ENCODE measurements at places on chromosomes 4 and X. TPM values are rescaled to one million over a fixed set of nuclear protein-coding genes. Genes with fewer than 3 reads are reported as not detected.

GRCh38 chr4:113179996-113180395 is 130.5 kb downstream of the ANK2 start:
- no peaks in the 10 kb centered on the region for H3K27me3 ChIP-seq
- no peak for DNase-seq
- H3K27ac ChIP-seq = no peak overlapping the region
- no peaks in the 10 kb centered on the region for H3K36me3 ChIP-seq

DNA sequence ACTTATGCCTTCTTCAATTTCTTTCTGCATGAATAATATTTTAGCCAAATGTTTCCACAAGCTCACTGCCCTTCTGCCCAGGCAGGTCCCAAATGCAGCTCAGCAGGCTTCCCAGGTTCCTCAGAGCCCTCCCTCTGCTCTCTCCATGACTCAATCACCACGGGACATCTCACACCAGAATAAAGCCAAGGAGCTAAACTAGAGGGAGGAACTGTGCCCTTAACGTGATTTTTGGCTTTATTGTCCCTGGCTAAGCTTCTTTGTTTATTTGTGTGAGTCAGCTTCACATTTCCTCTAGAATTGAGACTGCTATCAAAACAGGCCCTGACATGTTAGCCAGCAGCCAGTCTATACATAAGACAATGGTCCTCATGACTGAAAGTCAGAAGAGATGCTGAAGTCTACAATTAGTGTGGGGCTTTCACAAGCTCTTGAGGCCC is 186.4 kb upstream of the GALNT7 start:
- no peaks in the 10 kb centered on the region for H3K27me3 ChIP-seq
- no peak overlapping the region for H3K4me3 ChIP-seq
- H3K4me1 ChIP-seq = no peaks in the 10 kb centered on the region
- H3K27ac ChIP-seq = no peak overlapping the region
- DNase-seq = no peak

DNA sequence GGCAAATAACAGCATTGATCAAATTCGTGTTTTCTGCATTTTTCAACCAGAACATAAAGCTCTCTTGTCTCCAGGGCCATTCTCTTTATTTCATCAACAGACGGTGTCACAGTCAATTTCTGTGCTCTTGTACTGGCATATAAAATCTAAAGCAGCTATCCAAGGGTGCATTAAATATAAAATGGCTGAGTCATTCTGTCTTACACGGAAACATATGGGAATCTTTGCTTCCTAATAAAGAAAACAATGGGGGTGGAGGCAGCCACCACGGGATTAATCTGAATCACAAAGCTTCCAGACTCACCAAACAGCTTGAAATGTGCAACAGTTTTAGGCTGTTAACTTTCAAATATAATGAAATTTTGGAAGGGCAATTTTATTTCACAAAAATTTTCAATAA is 132.6 kb downstream of the IL15 start:
- no peak for DNase-seq
- H3K27me3 ChIP-seq = no peaks in the 10 kb centered on the region
- H3K4me1 ChIP-seq = no peaks in the 10 kb centered on the region
- H3K4me3 ChIP-seq = no peak overlapping the region
- H3K36me3 ChIP-seq = no peaks in the 10 kb centered on the region

- H3K4me3 ChIP-seq = no peak overlapping the region
- no peaks in the 10 kb centered on the region for H3K36me3 ChIP-seq
- no peaks in the 10 kb centered on the region for H3K4me1 ChIP-seq
- no peak for DNase-seq
- no peaks in the 10 kb centered on the region for H3K27me3 ChIP-seq
Measured at GRCh38 chr4:52566136-52567031, 92.7 kb downstream of the USP46 start.

DNA sequence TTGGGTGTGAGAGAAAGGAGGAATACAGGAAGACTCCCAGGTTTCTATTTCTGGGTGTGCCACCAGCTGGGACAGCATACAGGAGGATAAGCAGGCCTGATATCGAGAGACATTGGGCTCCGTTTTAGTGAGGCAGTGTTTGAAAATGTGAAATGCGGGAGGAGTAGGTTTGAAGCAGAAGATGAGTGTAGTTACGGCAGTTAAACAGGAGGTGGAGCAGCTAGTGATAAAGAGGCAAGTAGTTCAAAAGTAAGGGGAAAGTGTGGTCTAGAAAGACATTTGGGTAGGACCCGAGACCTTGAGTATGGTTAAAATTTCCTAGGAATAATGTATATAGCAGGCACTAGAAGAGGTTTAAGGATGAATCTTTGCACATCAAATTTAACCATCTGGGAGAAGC is 42.4 kb downstream of the DCUN1D4 start:
- peaks cover 14% of the 10 kb centered on the region for H3K36me3 ChIP-seq
- DNase-seq = no peak
- no peak overlapping the region for H3K4me3 ChIP-seq
- H3K27me3 ChIP-seq = no peaks in the 10 kb centered on the region
- H3K4me1 ChIP-seq = no peaks in the 10 kb centered on the region
- no peak overlapping the region for H3K27ac ChIP-seq

DNA sequence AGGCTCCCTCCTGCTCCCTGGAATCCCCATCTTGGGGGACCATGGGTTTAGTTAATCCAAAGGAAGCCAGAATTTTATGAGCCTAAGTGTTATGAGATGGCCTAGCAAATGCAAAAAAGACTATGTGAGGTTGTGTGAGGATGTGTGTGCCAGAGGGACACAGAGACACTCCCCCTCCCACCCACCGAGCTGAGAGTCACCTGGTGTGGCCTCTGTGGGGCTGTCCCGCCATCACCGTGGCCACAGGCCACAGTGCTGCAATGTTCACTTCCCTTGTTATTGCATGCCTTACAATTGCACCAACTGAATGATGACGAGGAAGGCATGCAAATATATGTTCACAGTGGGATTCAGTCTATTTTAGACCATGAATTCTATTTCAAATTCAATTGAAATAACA is 601 bp upstream of the FGFBP2 start:
- H3K27me3 ChIP-seq = no peaks in the 10 kb centered on the region
- H3K4me1 ChIP-seq = peaks cover 42% of the 10 kb centered on the region
- no peaks in the 10 kb centered on the region for H3K36me3 ChIP-seq
- peak; percentile 73 for DNase-seq
- peak overlapping the region; percentile 84 for H3K27ac ChIP-seq
- peak overlapping the region; percentile 61 for H3K4me3 ChIP-seq

DNA sequence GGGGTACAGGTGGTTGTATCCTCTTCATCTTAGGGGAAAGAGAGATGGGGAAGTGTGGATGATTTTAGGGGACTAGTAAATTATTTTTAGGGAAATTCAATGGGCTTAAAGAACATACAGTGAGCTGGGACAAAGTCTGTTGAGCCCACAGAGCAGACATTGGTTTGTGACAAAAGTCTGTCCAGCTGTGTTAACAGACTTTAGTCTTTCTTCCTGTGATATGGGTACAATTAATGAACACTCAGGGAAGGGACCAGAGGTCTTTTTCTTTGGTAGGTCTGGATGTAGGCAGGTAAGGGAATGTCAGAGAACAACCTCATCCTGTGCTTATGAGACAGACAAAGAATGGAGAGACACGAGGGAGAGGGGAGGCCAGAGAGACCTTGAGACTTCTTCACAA is 2.0 kb downstream of the CLRN2 start:
- DNase-seq = no peak
- H3K36me3 ChIP-seq = no peaks in the 10 kb centered on the region
- H3K27me3 ChIP-seq = no peaks in the 10 kb centered on the region
- peaks cover 4% of the 10 kb centered on the region for H3K4me1 ChIP-seq

DNA sequence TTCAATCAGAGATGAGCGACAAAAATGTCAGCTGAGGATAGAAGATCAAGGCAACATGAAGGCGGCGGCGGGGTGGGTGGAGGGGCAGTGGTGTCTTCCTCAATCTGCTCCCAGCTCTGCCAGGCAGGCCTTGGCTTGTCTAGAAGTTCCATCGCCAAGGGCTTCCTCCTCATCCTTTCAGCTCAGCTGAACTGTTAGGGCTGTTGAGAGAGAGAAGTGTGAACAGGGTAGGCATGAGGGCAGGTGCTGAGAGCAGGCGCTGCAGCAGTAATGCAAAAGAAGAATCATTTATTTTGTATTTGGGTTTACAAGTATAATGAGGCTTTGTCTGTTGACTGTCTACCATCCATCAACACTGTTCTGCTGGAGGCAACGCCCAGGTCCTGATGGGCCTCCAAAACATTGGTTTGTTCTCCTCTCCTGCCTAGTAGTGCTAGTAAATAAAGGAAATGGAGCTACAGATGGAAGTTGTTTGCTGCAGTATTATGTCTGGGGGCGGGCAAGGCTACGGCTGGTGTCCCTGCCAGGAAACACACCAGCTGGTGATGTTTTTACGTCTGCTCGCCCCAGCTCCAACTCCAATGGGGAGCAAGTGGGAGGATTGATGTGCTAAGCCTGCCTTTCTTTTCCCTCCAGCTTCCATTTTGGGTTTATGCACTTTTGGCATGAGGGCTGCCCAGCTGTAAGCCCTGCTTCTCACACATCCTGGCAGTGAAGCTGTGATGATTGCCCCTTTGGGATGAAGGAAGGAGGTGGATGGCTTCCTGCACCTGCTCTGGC is 139.4 kb upstream of the BOD1L1 start:
- H3K4me1 ChIP-seq = peaks cover 9% of the 10 kb centered on the region
- DNase-seq = no peak
- H3K27ac ChIP-seq = no peak overlapping the region
- H3K27me3 ChIP-seq = no peaks in the 10 kb centered on the region
- H3K36me3 ChIP-seq = no peaks in the 10 kb centered on the region

- H3K4me3 ChIP-seq = no peak overlapping the region
- H3K36me3 ChIP-seq = peaks cover 57% of the 10 kb centered on the region
- no peaks in the 10 kb centered on the region for H3K4me1 ChIP-seq
Measured at GRCh38 chr4:112645541-112646329, 8.8 kb downstream of the LARP7 start.

- no peak overlapping the region for H3K4me3 ChIP-seq
- no peaks in the 10 kb centered on the region for H3K36me3 ChIP-seq
- H3K27me3 ChIP-seq = no peaks in the 10 kb centered on the region
- no peak overlapping the region for H3K27ac ChIP-seq
Measured at GRCh38 chrX:78922754-78923153, 22.4 kb upstream of the P2RY10 start.

- no peak overlapping the region for H3K27ac ChIP-seq
- H3K27me3 ChIP-seq = no peaks in the 10 kb centered on the region
- no peaks in the 10 kb centered on the region for H3K4me1 ChIP-seq
Measured at GRCh38 chr4:93394545-93395081, 433.9 kb upstream of the ATOH1 start.

DNA sequence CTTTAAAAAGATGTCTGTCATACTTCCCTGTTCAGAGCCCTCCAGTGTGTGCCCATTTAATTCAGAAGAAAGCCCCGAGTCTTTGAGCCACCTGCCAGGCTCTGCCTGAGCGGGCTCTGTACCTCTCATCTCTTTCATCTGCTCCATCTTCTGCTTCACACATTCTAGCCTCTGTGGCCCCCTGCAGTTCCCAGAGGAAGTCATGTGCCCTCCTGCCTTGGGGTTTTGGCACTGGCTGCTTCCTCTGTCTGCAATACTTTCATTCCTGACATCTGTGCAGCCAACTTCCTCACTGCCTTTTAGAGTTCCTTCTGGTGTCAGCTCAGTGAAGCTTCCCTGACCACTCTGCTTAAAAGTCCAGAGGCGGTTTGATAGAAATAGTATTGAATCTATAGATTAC is 6.2 kb upstream of the STK32B start:
- H3K27ac ChIP-seq = no peak overlapping the region
- DNase-seq = no peak
- no peaks in the 10 kb centered on the region for H3K36me3 ChIP-seq
- no peaks in the 10 kb centered on the region for H3K27me3 ChIP-seq
- H3K4me3 ChIP-seq = no peak overlapping the region

GRCh38 chr4:116702949-116703348 is 382.4 kb downstream of the TRAM1L1 start:
- no peaks in the 10 kb centered on the region for H3K4me1 ChIP-seq
- H3K4me3 ChIP-seq = no peak overlapping the region

DNA sequence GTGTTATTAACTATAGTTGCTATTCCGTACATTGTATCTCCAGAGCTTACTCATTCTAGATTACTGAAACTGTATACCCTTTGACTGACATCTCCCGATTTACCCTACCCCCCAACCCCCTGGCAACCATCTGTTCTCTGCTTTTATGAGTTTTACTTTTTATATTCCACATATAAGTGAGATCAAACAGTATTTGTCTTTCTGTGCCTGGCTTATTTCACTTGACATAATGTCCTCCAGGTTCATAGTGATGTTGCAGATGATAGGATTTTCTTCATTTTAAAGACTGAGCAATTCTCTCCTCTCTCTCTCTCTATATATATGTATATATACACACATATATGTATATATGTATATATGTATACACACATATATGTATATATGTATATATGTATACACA is 54.6 kb downstream of the CFAP299 start:
- H3K4me3 ChIP-seq = no peak overlapping the region
- H3K27me3 ChIP-seq = no peaks in the 10 kb centered on the region
- no peaks in the 10 kb centered on the region for H3K36me3 ChIP-seq
- no peaks in the 10 kb centered on the region for H3K4me1 ChIP-seq
- no peak for DNase-seq

The KLHL4 gene
- not detected for total RNA-seq

The RAB39B gene
- total RNA-seq = 4.7 TPM

The DDX53 gene
- not detected for total RNA-seq

The DLG3 gene
- 15.9 TPM for total RNA-seq

The HPSE gene
- total RNA-seq = 0.89 TPM

The INTU gene
- 0.08 TPM for total RNA-seq

Measured in natural killer cell (primary cell).